ENCODE measurements at places on chromosomes 1 and 21.

DNA sequence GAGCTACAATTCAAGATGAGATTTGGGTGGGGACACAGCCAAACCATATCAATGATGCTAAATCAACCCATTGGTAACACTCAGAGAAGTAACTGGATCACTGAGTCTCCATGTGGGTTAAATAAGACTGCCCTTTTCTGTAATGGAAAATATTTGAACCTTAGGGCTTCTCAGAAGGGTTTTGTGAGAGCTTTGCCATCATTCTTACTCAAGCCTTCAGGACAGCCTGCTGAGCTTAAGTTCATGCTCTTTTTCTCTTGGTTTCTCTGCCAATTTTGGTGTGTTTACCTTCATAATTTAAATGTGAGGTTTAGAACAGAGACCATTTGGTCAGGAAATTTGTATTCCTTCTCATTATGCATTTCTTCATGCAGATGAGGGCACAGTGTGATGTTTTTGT is 74.7 kb downstream of the DISC1 start:
- no peak for ATAC-seq

DNA sequence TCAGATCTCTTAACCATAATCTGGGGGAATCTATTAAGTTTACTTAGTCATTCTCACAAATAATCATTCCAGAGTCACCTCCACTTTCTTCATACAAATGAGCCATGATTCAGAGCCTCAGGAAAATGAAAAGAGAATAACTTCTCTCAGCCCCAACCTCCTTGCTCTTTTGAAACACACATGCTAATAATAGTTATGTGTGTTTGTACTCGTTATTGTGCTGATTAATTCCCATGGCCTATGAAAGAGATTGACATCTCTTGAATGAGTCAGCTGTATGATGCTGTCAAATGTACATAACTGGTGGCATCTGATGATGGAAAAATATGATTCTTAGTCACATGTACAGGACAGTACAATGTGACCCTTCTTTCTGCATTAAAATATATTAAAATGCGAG is 41.5 kb downstream of the DTL start:
- peak; percentile 70 for ATAC-seq

DNA sequence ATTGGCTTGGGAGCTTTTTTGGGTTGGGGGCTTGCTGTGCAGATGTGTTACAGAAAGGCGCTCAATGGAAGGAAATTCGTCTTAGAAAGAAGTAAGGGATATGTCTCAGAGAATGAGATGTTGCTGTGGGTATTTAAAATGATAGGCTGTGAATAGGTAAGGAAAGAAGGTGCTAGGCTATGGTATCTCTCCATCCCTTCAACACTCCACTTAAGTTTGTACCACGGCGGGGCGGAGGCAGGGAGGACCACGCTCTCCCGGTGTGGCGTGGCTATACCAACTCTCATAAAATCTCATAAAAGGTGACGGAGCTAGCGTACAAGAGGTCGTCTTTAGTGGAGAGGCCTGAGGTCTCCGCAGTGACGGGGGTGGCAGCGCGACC is 305 bp upstream of the RPS6KC1 start:
- ATAC-seq, result peak; percentile 43

GRCh38 chr1:19448491-19449439 is 36.6 kb downstream of the CAPZB start:
- ATAC-seq, result peak; percentile 89

DNA sequence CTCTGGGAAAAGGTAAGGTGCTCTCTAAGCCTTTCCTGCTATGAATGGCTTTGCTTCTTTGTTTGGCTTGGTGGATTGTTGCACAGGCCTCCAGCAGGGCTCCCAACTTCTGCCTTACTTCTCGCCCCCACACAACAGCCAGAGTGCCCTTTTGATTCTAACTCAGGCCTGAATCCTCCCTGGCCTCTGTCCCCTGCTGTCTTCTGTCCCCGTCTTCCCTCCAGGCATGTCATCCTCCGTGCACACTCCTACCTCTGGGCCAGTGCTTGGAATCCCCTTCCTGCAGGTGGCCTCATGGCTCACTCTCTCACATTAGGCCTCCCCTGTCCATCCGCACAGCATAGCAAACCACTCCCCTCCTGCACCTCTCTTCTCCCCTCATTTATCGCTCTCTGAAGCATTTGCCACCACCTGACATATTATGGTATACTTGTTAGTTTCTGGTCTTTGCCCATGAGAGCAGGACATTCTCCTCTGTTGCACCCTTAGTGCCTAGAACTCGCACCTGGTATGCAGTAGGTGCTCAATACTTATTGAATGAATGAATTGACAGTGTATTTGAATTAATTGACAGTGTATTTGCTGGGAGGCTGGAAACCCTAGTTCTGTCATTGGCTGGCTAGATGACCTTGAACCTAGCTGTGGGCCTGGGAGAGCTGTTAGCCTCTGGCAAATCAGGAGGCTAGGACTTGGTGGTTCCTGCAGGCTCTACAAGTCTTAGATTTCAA is 2.9 kb downstream of the ZDHHC18 start:
- ATAC-seq, result no peak

GRCh38 chr21:18244671-18245463 is at the start of gene CHODL:
Gene CHODL, plus strand, starts transcription at chr21:18244833. Its CDS starts 391 bp downstream, at chr21:18245224.
- ATAC-seq, result no peak

DNA sequence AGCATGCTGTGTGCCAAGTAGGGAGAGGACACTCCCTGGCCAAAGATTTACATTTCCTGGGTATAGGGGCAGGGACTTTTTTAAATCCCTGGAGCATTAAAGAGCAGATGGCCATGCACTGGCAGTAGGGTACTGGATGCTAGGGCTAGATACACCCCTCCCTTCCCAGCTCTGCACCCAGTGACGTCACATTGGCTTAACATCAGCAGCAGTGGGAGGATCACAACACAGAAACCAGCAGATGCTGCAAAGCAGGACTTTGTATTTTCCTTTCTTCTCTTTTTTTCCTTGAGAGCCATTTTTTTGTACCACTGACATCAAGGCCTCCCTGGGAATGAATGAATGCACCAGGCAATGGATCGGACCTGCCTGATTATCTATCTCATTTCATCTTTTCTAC is 243.0 kb downstream of the KAZN start:
- no peak for ATAC-seq

GRCh38 chr1:178689769-178690168 is 35.3 kb upstream of the RALGPS2 start:
- no peak for ATAC-seq

DNA sequence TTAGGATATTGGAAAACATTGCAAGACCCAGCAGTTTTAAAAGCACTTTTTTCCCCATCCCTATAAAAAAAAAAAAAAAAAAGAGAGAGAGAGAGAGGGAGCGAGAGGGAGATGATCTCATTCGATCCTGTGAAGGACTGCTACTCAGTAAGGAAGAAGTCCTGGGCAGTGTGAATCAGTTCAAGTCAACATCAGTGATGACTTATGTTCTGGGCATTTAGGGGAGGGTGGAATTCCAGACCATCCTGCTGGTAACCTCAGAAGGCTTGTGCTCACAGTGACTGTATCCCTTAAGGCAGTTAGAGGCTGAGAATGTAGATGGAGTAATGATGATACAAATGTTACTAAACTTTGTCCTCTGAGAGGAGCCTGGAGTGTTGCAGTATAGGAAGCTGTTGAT is 151.4 kb downstream of the TGFB2 start:
- ATAC-seq, result no peak

DNA sequence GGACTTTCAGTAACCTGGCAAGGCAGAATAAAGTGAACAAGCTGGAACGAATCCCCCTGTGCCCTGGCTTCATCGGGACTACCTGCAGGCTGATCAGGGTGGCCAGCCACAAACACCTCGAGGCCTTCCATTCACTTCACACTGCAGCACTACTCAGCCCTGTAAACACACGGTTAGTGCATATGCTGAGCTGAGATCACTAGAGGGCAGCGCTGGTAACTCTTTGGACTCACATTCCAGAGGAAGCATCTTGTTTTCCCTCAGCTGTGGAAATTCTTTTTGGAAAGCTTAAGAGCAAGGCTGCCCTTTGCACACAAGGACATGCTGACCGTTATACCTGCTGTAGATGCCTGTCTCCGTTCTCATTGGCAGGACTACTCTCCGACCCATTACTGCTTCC is 32.1 kb downstream of the PCSK9 start:
- ATAC-seq, result no peak

DNA sequence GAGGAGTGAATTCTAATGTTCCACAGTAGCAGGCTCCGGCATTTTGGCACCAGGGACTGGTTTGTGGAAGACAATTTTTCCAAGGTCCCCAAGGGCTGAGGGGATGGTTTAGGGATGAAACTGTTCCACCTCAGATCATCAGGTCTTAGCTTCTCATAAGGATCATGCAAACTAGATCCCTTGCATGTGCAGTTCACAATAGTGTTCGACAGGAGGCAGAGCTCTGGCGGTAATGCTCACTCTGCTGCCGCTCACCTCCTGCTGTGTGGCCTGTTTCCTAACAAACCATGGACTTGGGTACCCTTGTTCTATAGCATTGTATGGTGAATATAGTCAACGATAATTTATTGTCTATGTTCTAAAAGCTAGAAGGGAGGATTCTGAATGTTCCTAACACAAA is 16.6 kb downstream of the CRNN start:
- ATAC-seq, result no peak

GRCh38 chr1:225762002-225762441 is 15.6 kb upstream of the SRP9 start:
- no peak for ATAC-seq

- ATAC-seq, result peak; percentile 75
Observed at GRCh38 chr1:9717193-9718005, 65.9 kb downstream of the PIK3CD start.

GRCh38 chr1:77888781-77889642 is 588 bp downstream of the NEXN start:
- ATAC-seq, result peak; percentile 49

DNA sequence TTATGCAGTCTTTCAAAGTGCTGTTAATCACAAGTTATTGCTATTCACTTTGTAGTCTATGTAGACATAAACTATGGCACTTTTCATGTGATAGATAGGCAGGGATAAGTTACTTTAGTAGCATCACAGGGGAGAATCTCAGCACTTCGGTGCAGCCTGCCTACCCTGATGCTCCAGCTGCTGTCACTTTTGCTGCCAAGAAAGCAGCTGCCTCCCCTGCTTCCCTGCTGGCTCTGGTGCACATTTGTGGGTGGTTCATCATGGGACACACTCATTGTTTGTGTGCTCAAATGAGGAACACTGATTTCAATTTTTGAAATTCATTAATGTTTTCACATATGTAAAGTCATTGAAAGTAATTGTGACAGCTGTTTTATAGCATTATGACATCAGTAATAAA is 272.6 kb downstream of the S1PR1 start:
- ATAC-seq, result no peak

DNA sequence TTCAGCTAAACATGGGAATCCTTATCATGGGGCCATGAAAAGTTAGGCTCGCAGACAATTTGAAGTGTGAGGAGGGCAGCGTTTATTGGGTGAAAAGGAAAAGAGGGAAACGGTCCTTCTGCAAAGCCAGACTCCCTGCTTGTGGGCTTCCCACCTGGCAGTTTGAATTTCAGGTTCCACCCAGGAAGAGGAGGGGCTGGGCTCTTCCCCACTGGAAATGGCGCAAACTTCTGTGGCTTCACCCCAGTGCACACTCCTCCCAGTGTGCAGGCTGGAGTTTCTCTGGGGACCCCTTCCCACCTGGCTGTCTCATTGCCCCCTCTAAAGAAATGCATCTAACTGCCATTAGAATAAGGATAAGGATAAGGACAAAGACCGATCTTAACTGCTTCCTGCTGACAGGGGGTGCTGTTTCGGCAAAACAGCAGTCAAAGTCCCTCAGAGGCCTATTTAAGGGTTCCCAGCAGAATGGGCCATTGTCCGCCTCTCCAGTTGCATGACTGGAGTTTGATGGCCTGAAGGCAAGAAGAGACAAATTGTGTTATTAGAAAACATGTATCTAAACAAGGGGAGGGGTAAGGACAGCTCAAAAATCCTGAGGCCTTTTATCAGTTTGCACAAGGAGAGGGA is 20.4 kb downstream of the AIM2 start:
- ATAC-seq, result no peak

DNA sequence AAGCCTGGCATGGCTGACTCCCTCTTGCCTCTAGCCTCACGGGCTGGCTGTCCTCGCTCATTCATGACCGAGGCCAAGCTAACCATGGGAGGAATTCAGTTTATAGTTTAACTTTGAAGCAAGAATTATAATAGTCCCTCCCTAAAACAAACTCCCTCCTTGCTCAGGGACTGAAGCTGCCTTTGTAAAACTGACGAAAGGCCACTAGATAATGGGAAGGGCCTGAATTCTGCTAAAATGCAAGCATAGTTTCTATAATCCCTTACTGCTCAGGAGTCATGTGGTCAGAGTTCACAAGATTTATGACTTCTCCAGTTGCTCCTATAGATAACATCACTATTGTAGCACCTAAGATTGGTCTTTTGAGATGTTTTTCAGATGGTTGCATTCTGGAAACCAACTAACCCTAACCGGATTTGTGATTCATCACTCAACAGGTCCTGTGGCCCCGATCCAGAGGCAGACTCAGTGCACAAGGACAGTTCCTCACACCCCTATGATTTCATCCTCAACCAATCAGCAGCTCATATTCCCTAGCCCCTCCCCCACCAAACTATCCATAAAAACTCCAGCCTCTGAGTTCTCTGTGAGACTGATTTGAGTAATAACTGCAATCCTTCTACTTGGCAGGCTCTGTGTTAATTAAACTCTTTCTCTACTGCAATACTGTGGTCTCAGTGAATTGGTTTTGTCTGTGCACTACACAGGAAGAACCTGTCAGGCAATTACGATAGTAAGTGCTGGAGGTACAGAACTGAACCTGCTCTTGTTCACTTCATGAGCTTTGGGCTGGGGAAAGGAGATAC is 26.4 kb downstream of the HHIPL2 start:
- ATAC-seq, result no peak

GRCh38 chr1:12085643-12086260 is 22.6 kb downstream of the TNFRSF8 start:
- no peak for ATAC-seq

DNA sequence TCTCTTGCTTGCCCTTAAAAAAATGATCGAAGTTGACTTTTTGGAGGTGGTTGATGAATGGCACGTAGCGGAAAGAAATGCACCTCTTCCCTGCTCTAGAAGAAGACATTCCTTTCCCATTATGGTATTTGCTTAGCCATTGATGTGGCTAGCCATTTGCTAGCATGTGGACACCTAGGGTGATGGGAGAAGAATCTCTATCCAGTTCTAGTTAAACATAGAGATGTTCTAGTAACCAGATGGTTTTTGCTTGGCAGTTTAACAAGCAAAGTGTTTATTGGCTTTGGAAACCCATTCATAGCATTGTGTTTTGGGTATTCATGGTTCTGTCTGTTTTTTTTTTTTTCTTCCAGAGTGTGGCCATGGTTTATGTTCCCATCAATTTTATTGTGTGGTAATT is 78.9 kb downstream of the KCNJ6 start:
- no peak for ATAC-seq

- ATAC-seq, result no peak
Observed at GRCh38 chr1:178374016-178374415, 122.7 kb downstream of the CLEC20A start.
